Effector CD8-positive, alpha-beta T cell (primary cell): ENCODE measurements at places on chromosomes 5 and 9.

GRCh38 chr9:21966140-21966851 lies 27.9 kb downstream of the CDKN2A start:
- no peak for DNase-seq

DNA sequence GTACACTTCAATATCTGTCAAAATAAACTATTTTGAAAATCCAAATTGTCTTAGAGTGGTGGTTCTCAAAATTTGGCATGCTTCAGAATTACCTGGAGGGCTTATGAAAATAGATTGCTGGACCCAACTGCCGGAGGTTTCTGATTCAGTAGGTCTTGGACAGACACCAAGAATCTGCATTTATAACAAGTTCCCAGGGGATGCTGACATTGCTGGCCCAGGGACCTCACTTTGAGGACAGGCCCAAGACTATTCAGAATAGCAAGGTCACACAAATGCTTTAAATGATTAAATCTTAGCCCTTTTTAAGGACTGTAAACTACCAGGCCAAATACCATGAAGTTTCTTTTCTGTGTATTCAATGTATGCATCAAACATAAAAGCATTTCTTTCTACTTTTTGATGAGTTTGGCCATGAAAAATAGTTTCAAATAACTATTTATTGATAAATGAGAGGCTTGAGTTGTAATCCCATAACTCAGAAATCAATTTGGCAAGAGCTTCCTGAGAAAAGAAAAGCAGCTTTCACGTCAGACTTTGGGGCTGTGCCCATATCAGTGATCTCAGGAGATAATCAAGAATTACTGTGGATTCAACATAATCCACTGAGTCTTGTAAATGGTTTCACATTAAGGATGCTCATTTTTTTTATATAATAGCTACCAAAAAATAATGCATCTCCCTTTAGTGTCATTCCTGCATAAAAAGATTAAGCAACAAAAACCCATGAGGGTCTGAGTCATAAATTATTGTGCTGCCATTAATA lies 191.4 kb downstream of the FRMD3 start:
- no peak for DNase-seq

DNA sequence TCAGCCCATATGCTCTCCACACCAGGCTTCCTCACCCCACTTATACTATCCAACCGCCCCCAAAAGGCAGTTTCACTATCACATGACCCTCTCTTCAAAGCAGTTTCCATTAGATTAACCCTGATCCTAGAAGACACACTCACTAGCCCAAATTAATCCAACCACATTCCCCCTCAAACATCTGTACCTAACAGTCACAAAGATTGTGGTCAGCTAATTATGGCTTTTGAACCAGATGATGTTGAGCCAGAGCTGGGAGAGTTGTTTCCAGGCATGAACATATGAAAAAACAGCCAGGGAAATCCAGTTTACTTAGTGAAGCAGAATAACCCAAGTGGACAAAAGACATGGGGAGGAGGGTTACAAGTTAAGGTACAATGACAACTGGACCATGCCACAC lies 131.2 kb downstream of the SPOCK1 start:
- no peak for DNase-seq

DNA sequence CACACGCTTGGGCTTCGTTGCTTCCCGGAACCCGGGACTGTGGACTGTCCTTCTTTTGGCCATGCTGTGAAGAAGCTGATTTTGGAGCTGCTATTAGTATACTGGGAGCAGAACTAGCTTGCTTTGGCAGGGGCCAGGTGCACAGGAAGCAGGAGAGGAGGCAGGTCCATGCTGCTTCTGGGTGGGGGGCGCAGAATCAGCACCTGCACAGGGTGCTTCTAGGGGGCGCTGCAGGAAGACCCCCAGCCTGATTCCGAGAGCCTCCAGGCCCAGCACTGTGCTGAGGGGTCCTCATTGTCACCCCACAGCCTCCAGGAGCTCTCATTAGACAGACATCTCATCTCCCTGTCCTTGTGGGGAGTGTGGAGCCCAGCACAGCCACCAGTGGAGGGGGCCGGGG lies 252.6 kb upstream of the IRX4 start:
- DNase-seq: no peak

DNA sequence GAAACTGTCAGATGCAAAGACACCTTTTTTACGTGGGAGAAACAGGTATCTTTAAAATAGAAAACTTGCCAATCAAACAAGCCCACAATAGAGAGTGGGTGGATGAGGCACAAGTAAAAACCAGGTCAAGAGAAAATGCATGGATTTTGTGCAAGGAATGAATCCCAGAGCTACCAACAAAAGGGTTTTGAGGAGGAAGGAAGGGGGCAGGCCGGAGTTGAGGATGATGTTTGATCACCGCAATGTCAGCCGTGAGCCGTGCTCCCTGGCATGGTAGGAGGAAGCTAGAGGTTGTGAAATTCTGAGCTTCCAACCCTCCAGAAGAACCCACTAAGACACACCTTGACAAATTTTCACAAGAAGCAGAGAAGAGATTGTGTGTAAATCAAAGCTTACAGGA lies 53.2 kb downstream of the HRH2 start:
- DNase-seq: no peak
